ENCODE measurements at places on chromosomes 3 and 15. TPM values are rescaled to one million over a fixed set of nuclear protein-coding genes. Genes with fewer than 3 reads are reported as not detected.

DNA sequence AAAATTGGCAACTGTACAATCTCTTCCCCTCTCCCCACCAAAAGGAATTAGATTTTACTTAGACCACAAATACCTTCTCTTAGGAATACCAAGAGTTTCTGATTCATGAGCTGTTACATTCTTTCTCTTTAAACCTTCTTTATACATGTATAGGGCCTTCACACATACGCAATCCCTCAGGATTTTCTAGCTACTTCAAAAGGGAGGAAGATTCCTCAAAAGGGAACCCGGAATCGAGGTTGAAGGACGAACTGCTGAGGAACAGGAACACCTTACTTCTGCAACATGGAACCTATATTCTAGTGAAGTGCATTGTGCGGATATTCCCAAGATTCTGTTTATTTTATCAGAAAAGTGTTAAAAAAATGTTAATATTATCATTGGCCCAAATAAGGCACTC lies 52.3 kb downstream of the GABRB3 start:
- no peak for DNase-seq

The CIDEC gene
- 15.4 TPM for total RNA-seq

- peak; percentile 6 for DNase-seq
Observed at GRCh38 chr15:66768987-66769386, 67.0 kb downstream of the SMAD6 start.

The CORO2B gene
- total RNA-seq = 6.6 TPM

The SLC22A13 gene
- total RNA-seq = 0.09 TPM

- DNase-seq = no peak
Observed at GRCh38 chr3:122235147-122235546, 51.7 kb downstream of the CASR start.

All from heart left ventricle (tissue), 16 donors.